ENCODE measurements at places on chromosomes 3 and 15.
A peak's percentile ranks its signal among the peaks of the same experiment; 100 is the strongest.

- no peak for DNase-seq
These were observed 2.7 kb upstream of the NANOGP8 start for GRCh38 chr15:35087759-35088158.

GRCh38 chr15:40756938-40757337 is 1.9 kb upstream of the RMDN3 start:
- DNase-seq, result no peak

GRCh38 chr3:23116081-23116837 is 86.9 kb upstream of the UBE2E2 start:
- no peak for DNase-seq

DNA sequence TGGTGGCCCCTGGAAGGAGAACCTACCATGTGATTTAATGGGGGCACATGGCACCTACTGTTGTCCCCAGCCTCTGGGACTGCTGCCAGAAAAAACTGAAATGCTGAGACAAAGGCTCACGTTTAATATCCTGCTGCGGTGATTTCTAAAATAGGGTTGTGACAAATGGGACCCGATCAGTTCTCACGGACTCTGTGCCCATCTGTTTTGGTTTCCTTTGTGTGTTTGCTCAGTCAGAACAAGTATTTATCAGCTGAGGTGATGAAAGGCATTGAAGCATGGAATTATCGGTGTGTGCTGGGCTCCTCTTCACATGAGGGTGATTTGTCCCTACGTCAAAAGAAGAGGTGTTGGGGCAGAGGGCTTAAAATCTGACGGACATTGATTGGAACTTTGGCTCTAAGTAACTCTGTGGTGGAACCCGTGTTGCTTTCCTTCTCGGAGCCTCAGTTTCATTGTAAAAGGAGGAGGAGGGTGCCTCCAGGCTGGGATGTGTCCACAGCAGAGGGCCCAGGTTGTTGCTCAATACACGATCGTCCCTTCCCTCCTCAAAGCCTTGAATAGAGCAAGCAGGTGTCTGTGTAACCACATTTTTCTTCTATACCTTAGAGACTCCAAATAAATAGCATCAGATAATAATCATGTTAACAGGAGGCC is 283.3 kb upstream of the RGMA start:
- peak; percentile 54 for DNase-seq

DNA sequence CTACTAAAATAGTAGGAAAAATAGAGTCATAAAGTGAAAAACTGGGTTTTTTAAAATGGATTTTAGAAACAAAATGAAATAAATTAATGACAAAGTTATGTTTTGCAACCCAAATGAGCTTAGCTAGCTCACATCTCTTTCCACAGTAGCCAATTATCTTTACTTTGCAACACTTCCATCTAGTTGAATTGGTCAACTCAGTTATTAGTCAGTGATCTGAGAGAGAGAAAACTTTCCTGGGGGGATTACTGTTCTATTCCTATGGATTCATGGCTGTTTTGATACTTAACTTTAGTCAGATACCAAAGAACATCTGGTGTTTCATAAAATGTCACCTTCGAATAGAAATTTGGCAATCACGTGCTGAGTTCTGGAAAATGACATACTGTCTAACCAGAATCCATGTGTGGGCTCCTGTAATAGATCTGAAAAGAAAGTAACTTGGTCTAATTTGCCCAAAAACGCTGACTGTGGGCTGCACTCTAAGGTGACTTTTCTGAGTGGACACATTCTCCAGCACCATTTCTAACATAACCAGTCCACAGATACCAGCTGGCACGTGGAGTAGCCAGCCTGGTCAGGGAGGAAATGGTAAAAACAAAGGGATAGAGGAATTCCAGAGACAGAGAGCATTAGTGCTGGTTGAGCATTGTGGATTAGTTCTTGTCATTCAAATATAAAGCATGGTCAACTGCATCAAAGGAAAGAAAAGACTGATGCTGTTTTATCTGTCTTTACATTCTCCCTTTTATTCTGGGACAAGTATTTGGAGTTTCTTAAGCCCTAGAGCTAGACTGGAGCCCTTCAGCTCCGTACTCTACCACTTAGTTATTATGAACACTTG is 45.2 kb upstream of the CCDC80 start:
- DNase-seq, result no peak

DNA sequence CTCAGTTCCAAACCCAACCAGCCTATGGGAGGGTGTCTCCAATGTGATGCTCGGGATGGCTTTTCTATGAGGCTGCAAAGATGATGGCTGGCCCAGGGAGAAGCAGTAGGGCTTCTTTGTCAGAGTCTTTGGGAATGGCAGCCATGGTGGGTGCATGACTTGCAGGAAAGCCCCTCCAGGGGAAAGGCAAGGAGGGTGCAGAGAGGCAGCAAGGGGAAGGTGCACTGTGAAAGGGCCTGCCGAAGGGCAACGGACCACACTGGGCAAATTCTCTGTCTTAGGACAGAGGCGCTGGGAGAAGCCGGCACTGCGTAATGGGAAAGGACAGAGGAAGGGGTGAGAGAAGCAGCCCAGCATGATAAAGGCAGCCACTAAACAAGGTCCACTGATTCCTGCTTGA is 302.8 kb upstream of the LYSMD4 start:
- DNase-seq, result no peak

DNA sequence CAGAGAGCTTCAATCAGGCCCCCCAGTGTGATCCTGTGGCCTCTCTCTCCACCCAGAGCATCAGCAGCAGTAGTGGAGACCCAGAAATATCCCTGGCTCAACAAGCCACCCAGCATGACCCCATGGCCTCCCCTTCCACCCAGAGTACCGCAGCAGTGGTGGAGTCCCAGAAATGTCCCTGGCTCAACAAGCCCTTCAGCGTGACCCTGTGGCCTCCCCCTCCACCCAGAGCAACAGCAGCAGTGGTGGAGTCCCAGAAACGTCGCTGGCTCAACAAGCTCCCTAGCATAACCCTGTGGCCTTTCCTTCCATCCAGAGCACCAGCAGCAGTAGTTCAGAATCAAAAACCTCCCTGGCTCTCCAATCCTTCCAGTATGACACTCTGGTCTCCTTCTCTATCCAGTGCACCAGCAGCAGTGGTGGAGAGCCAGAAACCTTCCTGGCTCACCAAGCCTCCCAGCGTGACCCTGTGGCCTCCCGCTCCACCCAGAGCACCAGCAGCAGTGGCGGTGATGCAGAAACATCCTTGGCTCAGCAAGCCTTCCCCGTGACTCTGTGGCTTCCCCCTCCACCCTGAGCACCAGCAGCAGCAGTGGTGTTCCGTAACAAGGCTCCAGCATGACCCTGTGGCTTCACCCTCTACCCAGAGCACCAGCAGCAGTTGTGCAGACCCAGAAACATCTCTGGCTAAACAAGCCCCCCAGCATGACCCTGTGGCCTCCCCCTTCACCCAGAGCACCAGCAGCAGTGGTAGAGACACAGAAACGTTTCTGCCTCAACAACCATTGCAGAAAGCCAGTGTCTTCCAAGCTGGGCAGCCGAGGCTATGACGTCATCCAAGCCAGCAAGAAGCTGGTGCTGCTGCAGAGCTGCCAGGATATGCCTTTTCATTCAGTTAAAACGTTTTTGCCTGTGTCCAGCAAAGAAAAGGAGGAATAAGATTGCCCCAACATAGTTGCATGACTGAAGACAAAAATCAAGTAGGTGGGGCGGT is 61.3 kb upstream of the TAMM41 start:
- DNase-seq, result peak; percentile 61

GRCh38 chr3:67863869-67864268 is 209.5 kb upstream of the SUCLG2 start:
- no peak for DNase-seq

- no peak for DNase-seq
These were observed 197.2 kb upstream of the RBMS3 start for GRCh38 chr3:29083676-29084075.

DNA sequence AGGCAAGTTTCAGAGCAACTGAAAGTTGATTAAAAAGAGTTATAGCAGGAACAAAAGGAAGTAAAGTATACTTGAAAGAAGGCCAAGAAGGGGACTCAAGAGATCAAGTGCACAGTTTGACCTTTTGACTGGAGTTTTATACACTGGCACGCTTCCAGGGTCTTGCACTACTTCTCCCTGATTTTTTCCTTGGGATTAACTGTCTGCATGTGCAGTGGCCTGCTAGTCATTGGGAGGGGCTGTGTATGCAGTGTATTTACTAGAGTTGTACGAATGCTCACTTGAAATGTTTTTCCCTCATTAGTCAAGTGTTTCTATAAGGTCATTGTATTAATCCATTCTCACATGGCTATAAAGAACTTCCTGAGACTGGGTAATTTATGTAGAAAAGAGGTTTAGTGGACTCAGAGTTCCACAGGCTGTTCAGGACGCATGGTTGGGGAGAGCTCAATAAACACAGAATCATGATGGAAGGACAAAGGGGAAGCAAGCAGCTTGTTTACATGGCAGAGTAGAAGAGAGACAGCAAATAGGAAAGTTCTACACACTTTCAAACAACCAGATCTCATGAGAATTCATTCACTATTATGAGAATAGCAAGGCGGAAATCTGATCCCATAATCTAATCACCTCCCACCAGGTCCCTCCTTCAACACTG is 571.8 kb downstream of the ZPLD1 start:
- DNase-seq, result no peak

GRCh38 chr3:4448187-4448586 is 18.9 kb downstream of the SUMF1 start:
- DNase-seq, result no peak
